ENCODE measurements at places on chromosomes 11 and 22.

- DNase-seq, result no peak
Observed at GRCh38 chr11:2213890-2214526, 42.4 kb upstream of the TH start.

DNA sequence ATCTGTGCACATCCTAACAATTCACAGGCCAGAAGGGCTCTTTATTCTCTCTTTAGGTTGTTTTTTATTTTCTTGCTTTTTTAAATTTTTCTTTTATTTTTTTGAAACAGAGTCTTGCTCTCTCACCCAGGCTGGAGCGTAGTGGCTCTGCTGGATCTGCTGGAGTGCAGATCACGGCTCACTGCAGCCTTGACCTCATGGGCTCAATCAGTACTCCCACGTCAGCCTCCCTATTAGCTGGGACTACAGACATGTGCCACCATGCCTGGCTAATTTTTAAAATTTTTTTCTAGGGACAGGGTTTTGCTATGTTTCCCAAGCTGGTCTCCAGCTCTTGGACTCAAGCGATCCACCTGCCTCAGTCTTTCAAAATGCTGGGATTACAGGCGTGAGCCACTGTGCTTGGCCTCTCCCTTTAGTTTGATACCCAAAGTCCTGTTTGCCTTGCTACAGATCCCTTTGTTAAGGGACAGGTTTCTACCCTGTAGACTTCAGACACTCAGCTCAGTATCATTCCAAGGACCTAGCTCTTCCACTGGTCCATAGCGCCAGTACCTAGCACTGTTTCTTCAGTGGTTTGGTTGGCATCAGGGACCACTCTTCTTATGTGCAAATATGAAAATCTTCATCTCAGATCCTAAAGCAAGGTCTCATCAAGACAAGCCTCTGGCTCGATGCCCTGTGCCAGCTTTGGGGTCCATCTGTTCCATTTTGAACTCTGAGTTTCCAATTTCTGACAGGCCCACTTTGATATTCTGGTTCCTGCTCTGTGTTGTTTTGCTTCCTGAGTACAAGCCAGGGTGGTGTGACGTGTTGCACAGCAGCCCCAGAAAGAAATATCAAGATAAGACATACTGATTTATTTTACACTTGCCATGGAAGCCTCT, 211.7 kb downstream of the FAT3 start:
- no peak for DNase-seq

- DNase-seq, result no peak
Observed at GRCh38 chr22:38177926-38178604, 3.6 kb downstream of the PLA2G6 start.

DNA sequence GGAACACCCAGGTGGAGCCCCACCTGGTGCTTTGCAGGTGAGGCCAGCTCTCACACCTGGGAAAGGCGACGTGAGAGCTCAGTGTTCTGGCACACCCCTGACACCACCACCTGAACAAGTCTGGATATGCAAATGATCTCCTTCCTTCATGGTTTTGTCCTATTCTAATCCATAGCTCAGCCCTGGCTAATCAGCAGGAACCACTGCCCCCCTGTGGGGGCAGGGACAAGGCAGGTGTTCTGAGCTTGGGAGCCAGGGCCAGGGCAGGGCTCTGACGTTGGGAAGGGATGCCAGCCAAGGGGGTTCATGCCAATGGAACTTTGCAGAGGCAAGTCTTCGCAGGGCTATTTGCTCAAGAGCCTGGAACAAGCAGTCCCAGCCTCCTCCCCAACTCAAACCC, 144.2 kb downstream of the TRIM29 start:
- no peak for DNase-seq

DNA sequence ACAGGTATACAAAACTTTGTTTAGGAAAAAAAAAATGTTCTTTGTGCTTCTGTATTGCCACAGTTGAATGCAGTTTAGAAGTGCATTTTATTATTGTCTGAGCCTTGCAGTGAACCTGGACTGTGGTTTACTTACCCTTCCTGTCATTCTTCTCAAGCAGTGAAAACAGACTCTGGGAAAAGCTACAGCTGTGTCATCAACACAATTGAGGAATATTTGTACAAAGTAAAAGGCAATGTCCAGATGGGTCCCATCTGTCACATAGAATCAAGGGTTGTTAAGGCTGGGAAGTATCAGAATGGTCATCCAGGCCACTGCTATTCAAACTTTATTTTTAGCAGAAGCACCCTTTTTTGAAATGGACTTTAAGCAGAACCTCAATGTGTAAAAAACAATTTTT, 73.3 kb downstream of the TRIM44 start:
- no peak for DNase-seq

- no peak for DNase-seq
Observed at GRCh38 chr11:108351468-108351867, 115.9 kb downstream of the C11orf65 start.

DNA sequence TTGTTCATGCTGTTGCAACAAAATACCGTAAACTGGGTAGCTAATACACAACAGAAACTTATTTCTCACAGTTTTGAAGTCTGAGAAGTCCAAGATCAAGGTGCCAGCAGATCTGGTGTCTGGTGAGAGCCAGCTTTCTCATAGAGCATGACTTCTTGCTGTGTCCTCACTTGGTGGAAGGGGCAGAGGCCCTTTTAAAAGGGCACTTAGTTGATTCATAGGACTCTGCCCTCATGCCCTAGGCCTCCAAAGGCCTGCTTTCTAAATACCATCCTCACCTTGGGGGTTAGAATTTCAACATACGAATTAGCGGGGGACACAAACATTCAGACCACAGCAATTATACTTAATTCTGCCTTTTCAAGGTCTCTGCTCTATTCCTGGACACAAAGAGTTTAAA, 52.3 kb upstream of the FDX1 start:
- no peak for DNase-seq

- DNase-seq, result no peak
Observed at GRCh38 chr11:6365659-6366058, 24.6 kb upstream of the SMPD1 start.

DNA sequence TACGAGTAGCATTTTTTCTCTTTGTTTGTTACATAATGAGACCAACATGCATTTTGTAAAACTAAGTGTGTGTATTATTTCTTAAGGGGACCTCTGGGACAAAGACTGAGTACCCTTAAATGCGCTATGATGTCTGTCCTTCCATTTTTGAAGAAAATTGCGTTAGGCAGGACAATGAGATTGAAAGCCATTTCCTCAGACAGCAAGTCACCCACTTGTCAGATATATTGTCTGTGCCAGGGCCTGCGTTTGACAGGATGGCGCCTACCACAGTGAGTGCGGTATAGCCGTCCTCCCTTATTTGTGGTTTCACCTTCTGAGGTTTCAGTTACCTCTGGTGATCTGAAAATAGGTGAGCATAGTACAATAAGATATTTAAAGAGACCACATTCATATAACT, 2.2 kb downstream of the AP2A2 start:
- no peak for DNase-seq

DNA sequence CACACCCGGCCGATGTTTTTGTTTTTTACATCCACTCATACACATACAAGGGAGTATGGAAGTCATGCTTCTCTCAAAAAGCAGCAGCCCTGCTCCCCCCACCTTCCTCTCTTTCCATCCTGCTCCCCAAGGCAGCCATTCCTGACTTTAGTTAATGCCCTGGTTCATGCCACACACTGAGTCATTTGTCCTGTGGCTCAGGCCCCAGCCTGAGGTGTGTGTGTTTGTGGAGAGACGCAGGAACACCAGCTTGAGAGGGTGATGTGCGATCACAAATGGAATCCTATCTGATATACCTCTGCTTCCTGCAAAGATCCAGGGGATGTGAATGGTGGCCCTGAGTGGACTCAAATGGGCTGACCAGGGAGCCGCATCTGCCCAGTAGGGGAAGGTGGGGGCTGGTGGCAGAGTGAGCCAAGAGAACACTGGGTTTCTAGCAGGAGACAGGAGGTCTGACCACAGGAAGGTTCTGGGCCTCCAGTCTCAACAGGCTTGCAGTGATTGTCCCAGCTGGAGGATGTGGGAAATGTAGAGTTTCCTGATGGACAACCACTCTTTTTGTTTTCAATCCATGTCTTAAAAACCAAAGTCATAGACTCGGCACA, 86.7 kb downstream of the OSBP2 start:
- no peak for DNase-seq

DNA sequence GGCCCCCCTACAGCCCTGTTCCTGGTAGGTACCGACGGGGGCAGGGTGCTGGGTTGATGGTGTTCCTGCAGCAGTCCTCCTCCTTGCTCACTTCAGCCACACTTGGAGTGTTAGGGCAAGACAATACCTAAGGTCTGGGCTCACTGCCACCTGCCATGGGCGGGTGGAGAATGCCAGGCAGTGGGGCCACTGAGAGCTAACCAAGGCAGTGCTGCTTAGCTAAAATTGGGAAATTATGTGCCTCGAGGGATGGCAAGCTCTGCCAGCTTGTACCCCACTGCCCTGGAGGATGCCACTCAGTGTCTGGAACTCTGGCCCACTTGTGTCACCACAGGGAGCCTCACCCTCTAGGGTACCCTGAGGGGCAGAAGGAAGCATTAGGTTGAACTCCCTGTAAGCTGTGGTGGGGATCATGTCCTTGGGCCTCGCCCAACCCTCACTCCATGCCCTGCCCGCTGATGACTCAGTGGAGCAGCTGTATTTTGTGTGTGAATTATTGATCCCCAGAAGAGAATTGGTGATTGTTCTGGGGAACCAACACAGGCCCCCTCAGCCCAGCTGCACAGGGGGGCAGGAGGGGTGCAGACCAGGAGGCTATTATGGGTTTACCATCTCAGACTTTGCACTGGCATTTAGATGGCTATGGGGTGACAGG, 17.7 kb downstream of the PHLDB1 start:
- no peak for DNase-seq

DNA sequence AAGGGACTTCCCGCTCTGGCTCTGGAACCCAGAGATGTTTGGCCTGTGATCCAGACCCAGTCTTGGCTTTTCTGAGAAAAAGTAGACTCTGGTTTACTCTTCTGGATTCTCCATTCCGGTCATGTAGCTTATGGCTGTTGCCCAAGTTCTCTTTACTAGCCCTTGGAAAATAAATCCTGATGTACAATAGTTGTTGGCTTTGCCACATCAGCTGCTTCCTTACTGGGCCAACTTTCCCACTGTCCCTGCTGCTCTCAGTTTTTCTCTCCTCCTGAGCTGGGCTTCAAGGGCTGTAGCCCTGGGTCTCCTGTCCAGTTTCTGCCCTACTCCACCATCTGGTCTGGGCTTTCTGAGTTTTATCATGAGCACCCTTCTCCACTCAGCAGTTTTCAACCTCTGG, 12.5 kb downstream of the PATZ1 start:
- no peak for DNase-seq

- DNase-seq, result no peak
Observed at GRCh38 chr22:42270176-42270509, 310 bp downstream of the TCF20 start.

DNA sequence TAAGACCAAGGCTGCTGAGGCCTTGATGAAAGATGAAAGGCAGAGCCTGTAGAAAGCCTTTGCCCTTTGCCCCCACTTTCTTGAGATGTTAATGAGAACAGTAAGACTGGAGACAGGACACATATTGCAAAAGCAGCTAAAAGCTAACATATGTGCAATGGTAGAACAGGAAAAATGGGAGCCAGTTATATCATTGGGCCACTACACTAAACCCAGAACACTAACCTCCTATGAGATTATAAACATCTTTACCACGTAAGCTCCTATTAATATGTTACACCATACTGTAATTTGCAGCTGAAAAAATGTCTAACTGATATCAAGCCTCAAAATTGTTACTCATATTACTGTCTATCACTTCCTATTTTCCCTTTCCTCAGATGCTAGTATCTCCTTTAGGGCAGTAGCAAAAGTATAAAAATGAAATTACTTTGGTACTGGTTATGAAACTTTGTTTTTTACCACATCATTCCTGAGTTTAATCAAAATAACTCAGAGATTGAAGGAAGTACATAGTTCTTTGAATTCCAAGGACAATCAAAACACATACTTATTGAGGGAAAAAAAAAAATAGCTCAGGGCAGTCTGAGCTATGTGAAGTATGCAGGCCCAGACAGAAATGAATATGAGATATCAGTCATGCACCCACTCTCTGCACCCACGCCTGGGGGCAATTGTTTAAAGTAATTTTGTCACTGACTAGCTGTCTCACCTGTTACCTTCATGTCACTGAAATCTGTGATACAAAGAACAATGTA, 9.1 kb downstream of the HPS5 start:
- no peak for DNase-seq

DNA sequence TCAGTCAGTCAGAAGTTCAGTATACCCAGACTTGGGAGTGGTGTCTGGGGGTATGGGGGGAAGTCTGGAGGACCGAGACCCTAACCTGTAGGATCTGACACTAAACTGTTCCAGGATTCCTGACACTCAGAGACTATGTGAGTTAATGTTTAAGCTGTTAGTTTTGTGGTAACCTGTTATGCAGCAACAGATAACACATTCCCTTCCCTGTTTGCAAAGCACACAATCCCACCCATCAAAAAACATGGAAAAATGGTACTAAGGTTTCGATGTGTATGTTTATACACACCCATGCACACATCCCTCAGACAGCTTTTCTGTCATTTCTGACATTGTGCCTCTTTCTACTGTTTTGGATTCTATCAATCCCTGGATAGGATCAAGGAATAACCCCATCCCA, 27.6 kb downstream of the ZNF280B start:
- DNase-seq, result no peak
